ENCODE measurements at places on chromosomes 12 and 14. TPM values are rescaled to one million over a fixed set of nuclear protein-coding genes. Genes with fewer than 3 reads are reported as not detected.

Gene CAPS2
- 9.0 TPM for total RNA-seq

Gene SLC2A14
- not detected for total RNA-seq

Gene TMEM119
- total RNA-seq = 43.8 TPM

Gene TPH2
- not detected for total RNA-seq

- H3K4me3 ChIP-seq = no peak overlapping the region
- H3K27ac ChIP-seq = no peak overlapping the region
- no peaks in the 10 kb centered on the region for H3K27me3 ChIP-seq
- no peaks in the 10 kb centered on the region for H3K36me3 ChIP-seq
Measured at GRCh38 chr14:87065366-87065765, 927.6 kb downstream of the GALC start.

- H3K27ac ChIP-seq = no peak overlapping the region
- no peak overlapping the region for H3K4me3 ChIP-seq
- H3K27me3 ChIP-seq = no peaks in the 10 kb centered on the region
- H3K4me1 ChIP-seq = no peaks in the 10 kb centered on the region
- no peak for DNase-seq
Measured at GRCh38 chr14:80395031-80395430, 183.7 kb upstream of the DIO2 start.

DNA sequence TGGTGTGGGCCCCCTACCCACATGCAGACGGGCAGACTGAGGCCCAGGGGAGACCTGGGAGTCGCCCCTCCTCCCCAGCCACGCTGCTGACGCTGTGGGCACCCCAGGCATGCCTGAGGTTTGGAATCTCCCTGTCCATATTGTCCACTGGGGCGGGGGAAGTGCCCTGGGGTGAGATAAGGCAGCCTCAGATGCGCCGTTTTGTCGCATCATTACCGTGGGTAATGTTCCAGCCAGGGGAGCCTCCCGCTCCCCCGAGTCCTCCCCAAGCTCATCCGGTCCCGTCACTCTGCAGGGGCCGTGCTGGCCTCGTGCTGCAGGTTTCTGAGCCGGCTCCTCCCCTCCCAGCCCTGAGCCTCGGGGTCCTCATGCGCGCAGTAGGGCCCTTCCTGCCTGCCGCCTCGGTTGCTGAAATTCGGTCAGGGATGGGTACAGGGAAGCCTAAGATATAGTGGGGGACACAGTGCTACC, 11.4 kb downstream of the INF2 start:
- peaks cover 35% of the 10 kb centered on the region for H3K4me1 ChIP-seq
- H3K27me3 ChIP-seq = no peaks in the 10 kb centered on the region
- H3K36me3 ChIP-seq = peaks cover 36% of the 10 kb centered on the region
- no peak overlapping the region for H3K27ac ChIP-seq

Data from upper lobe of right lung (tissue), 1 donor.